ENCODE measurements at places on chromosomes 12 and 14.

- DNase-seq, result no peak
Observed at GRCh38 chr12:92539110-92539749, 163.6 kb upstream of the PLEKHG7 start.

- DNase-seq, result no peak
Observed at GRCh38 chr12:65953631-65954030, 129.3 kb downstream of the HMGA2 start.

DNA sequence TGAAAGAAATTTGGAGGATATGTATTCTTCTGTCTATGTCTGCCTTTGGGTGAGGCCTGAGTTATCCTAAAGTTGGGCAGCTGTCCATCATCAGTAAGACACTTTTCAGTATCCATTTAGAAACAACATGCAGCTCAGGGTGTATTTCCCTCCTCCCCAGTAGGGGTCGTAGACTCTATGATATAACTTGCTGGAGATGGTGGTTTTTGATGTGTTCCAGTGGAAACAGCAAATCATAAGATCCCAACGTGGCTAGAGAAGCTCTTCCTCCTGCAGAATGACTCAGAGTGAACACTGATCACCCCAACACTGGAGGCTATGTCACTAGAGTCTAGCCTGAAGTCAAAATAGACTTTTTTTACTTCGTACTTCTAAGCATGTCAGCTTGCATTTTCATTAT is 331.6 kb upstream of the STXBP6 start:
- DNase-seq, result peak; percentile 63

GRCh38 chr12:49881415-49882247 is 22.1 kb downstream of the FAIM2 start:
- DNase-seq, result no peak

DNA sequence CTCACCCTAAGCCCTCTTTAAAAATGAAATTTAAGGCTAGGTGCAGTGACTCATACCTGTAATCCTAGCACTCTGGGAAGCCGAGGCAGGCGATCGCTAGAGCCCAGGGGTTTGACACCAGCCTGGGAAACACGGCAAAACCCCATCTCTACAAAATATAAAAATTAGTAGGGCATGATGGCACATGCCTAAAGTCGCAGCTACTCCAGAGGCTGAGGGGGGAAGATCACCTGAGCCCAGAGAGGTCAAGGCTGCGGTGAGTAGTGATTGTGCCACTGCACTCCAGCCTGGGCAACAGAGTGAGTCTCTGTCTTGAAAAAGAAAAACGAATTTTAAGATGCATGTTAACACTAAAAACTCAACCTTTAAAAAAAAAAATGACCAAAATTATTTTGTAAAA is 12.7 kb downstream of the GNPNAT1 start:
- no peak for DNase-seq
